ENCODE measurements at places on chromosomes 3 and 15.

DNA sequence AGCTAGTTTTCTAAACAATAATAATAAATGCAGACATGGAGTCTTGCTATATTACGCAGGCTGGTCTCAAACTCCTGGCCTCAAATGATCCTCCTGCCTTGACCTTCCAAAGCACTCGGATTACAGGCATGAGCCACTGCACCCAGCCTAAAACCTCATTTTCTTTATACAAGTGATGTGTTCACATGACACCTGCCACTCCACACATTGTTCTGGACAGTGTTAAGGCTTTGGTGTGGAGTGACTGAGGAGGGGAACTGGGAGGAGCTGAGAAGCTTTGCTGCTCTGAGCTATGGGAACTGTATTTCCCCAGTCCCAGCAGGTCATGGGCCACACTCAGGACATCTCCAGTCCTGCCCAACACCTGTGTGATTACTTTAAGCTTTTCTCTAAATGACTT, 380.0 kb downstream of the LRTM1 start:
- ATAC-seq, result no peak

DNA sequence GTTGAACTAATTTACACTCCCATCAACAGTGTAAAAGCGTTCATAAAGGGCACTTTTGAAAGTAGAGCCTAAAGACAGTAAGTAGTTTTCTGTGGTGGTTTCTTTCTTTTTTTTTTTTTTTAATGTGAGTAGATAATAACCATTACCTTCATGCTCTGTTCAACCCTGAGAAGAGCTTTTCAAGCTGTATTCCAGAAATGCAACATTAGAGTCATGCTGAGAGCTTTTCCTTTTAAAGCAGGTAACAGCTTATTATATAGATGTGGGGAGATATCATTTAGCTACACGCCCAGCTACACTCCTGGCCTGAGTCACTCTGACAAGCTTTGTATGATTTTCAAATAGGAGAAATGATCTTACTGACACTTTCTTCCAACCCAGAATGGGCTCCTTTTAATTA, 96.2 kb upstream of the ARHGEF26 start:
- no peak for ATAC-seq

DNA sequence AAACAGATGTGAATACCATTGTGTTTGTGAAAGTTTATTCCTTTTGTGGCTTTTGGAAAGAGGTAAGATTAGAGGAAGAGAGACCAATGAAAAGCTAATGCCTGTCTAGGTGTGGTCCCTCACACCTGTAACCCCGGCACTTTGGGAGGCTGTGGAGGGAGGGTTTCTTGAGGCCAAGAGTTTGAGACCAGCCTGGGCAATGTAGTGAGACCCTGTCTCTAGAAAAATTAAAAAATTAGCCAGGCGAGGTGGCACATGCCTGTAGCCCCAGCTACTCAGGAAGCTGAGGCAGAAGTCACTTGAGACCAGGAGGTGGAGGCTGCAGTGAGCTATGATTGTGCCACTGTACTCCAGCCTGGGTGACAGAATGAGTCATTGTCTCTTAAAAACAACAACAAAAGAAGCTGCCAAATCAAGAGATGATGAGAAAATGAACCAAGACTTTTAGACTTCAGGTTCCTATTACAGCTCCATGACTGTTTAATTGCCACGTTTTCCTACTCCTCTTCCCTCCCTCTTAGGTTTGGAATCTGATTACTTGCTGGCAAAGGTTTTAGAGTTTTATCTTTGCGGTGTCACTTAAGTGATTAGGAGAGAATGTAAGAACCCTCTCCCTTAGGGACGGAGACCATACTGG, 68.7 kb downstream of the CGNL1 start:
- no peak for ATAC-seq

- ATAC-seq, result no peak
These were observed 40.9 kb upstream of the CCDC80 start for GRCh38 chr3:112681822-112682325.

DNA sequence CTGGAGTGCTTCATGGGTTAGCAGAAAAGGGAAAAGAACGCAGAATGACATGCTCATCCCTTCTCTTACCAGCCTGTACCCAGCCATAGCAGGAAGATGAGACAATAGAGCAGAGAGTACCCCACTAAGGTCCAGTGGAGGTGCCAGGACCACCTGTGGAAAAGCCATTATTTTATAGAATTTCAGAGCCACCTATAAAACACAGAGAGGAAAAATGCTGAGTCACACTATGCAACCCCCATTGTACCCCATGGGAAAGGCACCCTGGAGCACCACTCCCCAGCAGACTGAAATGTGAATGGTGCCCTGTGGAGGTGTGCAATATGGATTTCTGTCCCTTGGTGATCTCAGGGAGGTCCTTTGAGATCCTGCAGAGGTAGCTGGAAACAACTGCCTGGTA, 97.2 kb downstream of the HES1 start:
- no peak for ATAC-seq

DNA sequence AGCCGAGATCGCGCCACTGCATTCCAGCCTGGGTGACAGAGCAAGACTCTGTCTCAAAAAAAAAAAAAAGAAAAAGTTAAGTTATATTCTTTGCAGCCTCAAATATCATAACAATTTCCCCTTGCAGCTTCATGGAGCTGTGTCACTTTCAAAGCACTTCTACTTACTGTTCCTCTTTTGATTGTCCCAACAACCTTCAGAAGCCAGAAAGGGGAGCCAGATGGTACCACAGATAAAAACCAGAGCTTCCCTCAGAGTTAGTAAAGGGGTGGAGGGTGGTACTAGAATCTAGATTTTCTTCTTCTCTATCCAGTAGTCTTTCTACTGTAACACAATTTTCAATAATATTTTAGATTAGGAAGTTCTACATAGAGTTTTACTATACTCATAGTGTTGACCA, 188.8 kb downstream of the TAFA4 start:
- ATAC-seq, result no peak

DNA sequence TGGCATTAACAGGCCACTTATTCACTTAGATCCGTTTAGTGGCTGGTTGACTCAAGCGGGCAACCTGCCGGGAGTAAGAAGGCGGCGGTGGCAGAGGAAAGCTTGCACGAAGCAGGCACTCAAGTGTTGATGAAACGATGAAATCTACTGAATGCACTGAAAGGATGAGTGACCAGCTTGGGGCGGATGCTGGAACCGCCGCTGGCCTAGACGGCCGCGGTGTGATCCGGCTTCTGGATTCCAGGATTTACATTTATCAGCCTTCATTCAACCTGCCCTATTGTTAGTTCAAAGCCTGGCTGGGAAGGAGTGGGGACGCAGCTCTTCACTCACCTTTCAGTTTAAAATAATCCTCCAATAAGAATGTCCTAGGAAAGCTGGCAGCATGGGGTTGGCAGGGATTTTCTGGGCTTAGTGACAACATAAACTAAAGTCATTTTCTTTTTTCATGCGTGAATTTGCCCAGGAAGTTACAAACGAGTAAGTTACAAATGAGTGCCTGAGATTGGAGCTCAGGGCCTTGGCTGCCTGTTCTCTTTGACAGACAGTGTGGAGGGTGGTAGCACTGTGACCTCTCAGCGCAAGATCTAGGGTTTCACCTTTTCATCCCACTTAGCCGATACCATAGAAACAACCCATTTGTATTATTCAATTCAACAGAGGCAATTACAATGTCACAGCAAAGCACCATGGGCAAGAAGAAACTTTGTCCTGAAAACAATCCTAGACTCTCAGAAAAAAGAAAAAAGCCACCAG, 1.1 kb upstream of the PLCH1 start:
- no peak for ATAC-seq

DNA sequence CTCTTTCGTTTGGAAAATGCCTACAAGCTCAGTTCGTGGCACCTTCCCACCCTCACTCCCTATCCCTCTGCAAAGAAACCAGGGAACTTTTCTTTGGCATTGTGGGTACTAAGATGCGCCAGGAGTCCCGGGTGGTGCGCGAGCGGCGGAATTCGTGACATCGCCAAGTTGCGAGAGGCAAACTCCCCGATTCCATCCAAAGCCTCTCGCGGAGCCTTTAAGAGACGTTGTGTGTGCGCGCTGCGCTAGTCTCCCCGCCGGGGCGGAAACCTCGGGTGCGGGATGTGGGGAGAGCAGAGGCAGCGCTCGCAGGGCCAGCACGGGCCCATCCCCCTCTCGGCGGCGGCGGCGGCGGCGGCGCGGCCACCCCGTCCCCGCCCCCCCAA, 443 bp upstream of the NR2F2 start:
- ATAC-seq, result no peak

DNA sequence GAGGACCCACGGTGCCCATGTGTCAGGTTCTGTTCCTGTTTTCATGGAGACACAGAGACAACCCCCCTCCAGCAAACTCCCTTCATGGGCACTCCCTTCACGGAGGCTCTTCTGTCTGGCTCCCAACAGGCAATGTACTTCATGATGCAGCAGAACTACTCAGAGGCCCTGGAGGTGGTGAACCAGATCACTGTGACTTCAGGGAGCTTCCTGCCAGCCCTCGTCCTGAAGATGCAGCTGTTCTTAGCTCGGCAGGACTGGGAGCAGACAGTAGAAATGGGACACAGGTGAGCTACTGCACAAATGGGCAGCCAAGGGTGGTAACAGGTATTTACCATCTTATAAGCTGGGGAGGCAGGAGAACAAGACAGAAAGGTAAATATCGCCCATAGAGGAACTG, 7.0 kb downstream of the TTC21A start:
- ATAC-seq, result no peak

GRCh38 chr3:128714887-128715491, 11.0 kb upstream of the RAB7A start:
- no peak for ATAC-seq

GRCh38 chr15:31598620-31599019, 272.0 kb downstream of the KLF13 start:
- ATAC-seq, result no peak

- ATAC-seq, result no peak
These were observed 10.6 kb downstream of the GRM2 start for GRCh38 chr3:51717446-51717845.

- no peak for ATAC-seq
These were observed 30.8 kb downstream of the IRAK2 start for GRCh38 chr3:10195366-10196089.

DNA sequence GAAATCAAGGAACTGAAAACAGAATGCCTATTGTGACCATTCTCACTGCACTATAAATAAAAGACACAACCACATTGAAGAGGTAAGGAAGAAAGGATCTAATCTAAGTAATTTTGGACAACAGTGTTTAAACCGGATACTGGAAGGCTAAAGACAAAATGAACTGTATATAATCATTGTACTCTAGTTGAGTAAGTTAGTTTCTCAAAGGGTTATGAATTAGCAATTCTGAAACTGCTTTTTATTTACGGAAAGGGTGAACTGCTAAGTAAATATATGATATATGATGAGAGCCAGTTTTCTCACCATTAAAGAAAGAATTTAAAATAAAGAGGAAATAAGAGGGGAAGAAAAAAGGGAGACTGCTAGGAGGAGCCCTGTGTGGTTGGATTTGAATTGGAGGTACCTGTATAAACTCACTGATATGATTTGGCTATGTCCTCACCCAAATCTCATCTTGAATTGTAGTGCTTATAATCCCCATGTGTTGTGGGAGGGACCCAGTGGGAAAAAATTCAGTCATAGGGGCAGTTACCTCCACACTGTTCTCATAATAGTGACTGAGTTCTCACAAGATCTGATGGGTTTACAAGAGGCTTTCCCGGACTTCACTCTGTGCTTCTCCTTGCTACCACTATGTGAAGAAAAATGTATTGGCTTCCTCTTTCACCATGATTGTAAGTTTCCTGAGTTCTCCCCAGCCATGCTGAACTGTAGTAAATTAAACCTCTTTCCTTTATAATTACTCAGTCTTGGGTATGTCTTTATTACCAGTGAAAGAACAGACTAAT, 607.7 kb downstream of the PYDC2 start:
- peak; percentile 58 for ATAC-seq

DNA sequence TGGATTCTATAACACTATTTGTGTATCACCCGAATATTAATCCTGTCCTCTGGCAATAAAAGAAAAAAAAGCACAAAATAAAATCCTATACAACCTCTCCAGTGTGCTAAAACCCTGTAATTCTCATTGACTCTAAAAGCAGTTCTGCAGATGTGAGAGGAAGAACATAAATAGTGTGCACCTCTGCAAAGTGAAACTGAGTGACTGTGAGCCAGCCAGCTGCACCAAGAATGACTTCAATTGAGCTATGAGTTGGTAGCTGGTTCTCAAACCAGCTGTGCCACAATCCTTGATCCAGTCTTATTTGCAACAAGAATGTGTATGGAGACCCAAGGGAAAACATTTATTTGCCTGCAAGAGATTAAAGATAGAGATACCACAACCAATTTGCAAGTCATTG, 31.2 kb upstream of the COL8A1 start:
- no peak for ATAC-seq

DNA sequence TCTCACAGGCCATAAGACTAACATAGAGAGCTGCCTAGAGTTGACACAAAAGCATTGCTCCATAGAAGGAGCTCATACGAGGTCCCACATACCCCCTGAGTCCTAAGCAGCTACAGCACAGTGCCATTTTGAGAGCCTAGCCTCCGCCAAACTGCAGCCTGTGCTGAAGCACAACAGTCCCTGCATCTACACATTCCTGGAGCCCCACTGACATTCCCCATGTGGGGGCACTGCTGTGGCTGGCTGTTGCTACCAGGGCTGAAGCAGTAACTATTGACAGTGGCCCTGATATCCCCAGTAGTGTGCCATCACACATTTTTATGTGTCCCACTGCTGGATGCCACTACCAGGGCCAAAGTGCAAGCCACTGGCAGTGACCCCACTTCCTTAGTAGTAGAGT, 80.3 kb downstream of the CERS3 start:
- ATAC-seq, result no peak

GRCh38 chr15:64622410-64623260, 152.8 kb downstream of the RBPMS2 start:
- ATAC-seq, result peak; percentile 91

GRCh38 chr15:29099131-29099880, 170.3 kb downstream of the NSMCE3 start:
- no peak for ATAC-seq

GRCh38 chr3:150273396-150273795, 134.7 kb upstream of the TSC22D2 start:
- ATAC-seq, result no peak

DNA sequence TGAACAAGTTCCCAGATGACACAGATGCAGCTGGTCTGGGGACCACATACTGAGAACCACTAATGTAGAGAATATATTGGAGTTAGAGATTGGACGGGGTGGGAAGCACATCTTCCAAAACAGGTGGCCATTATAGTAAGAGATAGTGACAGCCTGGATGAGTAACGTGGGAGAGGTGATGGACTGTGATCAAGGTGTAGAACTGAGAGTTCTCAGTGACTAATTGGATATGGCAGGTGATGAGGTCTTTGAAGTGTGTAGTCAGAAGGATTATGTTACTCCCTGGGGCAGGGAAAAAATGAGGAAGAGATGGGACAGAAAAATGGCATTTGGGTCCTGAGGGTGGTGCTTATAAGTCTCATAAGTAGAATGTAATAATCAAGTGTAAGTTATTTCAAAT, 66.6 kb downstream of the KCNMB2 start:
- no peak for ATAC-seq

All from stimulated activated memory B cell treated with anti-CD40 and anti-IgM and Interleukin-4, amounts not matched to agents 10 μg/mL and 1 μg/mL and 100 μg/mL, for 72 hours (primary cell).